ENCODE measurements at places on chromosomes 13 and 19. TPM values are rescaled to one million over a fixed set of nuclear protein-coding genes. Genes with fewer than 3 reads are reported as not detected.

SMIM44 gene
- not detected for total RNA-seq

C5AR2 gene
- 0.29 TPM for total RNA-seq

SYNGR4 gene
- not detected for total RNA-seq

TMEM255B gene
- 1.8 TPM for total RNA-seq

CLDN10 gene
- total RNA-seq: 19.5 TPM

F7 gene
- not detected for total RNA-seq

C19orf67 gene
- not detected for total RNA-seq

CTU1 gene
- total RNA-seq: 8.4 TPM

TUBB4A gene
- not detected for total RNA-seq

F10 gene
- 6.8 TPM for total RNA-seq

POSTN gene
- total RNA-seq: 67.9 TPM

ELAVL3 gene
- total RNA-seq: 1.1 TPM

KRTDAP gene
- not detected for total RNA-seq

FSD1 gene
- not detected for total RNA-seq

OR7C1 gene
- total RNA-seq: not detected

SLC7A10 gene
- not detected for total RNA-seq

C19orf73 gene
- total RNA-seq: not detected

PCDH8 gene
- not detected for total RNA-seq

ZNF431 gene
- 2.1 TPM for total RNA-seq

PTGER1 gene
- total RNA-seq: 1.2 TPM

AP1M2 gene
- total RNA-seq: 14.9 TPM

SYCN gene
- total RNA-seq: not detected

KIR2DL4 gene
- not detected for total RNA-seq

ARHGAP45 gene
- total RNA-seq: 9.3 TPM

MYBPC2 gene
- total RNA-seq: not detected

PNPLA6 gene
- total RNA-seq: 113 TPM

UGGT2 gene
- total RNA-seq: 142 TPM

VSTM2B gene
- total RNA-seq: not detected

MUC16 gene
- total RNA-seq: 2.1 TPM

FBXO17 gene
- total RNA-seq: 3.8 TPM

PLIN4 gene
- 7.9 TPM for total RNA-seq

ERICH6B gene
- not detected for total RNA-seq

PGLYRP2 gene
- total RNA-seq: not detected

Data from uterus (tissue), 4 donors.